ENCODE measurements at places on chromosomes 13 and 19.

- no peak overlapping the region for H3K4me3 ChIP-seq
- DNase-seq = no peak
- no peaks in the 10 kb centered on the region for H3K36me3 ChIP-seq
- H3K4me1 ChIP-seq = no peaks in the 10 kb centered on the region
- H3K27ac ChIP-seq = no peak overlapping the region
Measured at GRCh38 chr13:25276748-25277147, 10.5 kb downstream of the MTMR6 start.

- H3K27ac ChIP-seq = no peak overlapping the region
- H3K4me1 ChIP-seq = no peaks in the 10 kb centered on the region
- no peak for DNase-seq
- H3K36me3 ChIP-seq = no peaks in the 10 kb centered on the region
Measured at GRCh38 chr13:73201626-73202025, 142.8 kb downstream of the KLF5 start.

DNA sequence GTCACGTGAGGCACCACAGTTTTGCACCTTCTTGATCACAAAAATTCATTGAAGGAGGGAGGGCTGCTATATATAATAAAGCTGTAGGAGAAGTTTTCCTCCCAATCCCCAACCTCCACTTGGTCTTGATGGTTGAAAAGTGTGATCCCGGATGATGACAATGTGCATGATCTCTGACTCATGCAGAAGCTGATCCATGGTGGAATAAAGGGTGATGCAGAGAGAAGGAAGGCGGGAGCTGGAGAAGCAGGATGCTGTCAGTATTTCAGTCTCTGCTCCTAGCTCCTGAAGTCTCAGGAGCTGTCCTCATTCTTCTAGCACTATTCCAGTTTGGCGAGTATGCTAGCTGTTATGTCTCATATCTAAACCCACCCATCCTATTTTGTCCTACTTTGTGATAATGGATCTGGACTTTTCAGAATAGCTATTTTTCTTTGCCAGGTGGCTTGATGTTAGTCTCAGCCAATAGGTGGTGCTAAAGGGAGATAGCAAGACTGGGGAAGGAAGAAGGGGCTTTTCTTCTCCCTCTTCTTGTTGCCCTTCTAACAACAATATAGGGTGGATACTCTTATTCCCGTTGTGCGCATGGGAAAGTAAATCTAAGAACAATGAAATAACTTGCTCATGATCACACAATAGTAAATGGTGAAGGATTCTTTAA is 65.6 kb upstream of the HTR2A start:
- no peaks in the 10 kb centered on the region for H3K27me3 ChIP-seq
- no peaks in the 10 kb centered on the region for H3K4me1 ChIP-seq
- no peak for DNase-seq
- H3K27ac ChIP-seq = no peak overlapping the region

- no peaks in the 10 kb centered on the region for H3K36me3 ChIP-seq
- peaks cover 9% of the 10 kb centered on the region for H3K4me1 ChIP-seq
- no peaks in the 10 kb centered on the region for H3K27me3 ChIP-seq
- peak overlapping the region; percentile 37 for H3K27ac ChIP-seq
Measured at GRCh38 chr19:8307400-8307964, 676 bp downstream of the CD320 start.

DNA sequence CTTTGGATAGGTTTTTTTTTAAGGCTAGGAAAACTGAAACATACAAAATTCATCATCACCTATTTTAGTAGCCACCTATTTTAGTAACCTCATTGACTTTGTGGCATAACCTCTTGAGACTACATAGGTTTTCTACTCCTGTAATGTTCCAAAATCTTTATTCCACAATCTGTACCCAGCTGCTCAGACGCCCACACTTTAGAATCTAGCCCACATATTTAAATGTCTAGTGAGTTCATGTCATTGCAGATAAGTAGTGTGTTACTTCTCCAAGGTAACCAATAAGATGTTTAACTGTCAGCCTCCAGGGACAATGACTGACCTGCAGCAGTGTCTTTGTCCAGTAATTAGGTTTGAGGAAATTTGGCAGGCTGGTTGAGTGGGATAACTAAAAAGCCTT is 330.2 kb downstream of the MZT1 start:
- H3K27me3 ChIP-seq = no peaks in the 10 kb centered on the region
- H3K4me1 ChIP-seq = no peaks in the 10 kb centered on the region
- H3K36me3 ChIP-seq = no peaks in the 10 kb centered on the region
- H3K4me3 ChIP-seq = no peak overlapping the region
- DNase-seq = no peak

- H3K4me3 ChIP-seq = no peak overlapping the region
- DNase-seq = no peak
- no peak overlapping the region for H3K27ac ChIP-seq
- H3K4me1 ChIP-seq = no peaks in the 10 kb centered on the region
Measured at GRCh38 chr19:49983645-49984229, 22.8 kb upstream of the SIGLEC11 start.

DNA sequence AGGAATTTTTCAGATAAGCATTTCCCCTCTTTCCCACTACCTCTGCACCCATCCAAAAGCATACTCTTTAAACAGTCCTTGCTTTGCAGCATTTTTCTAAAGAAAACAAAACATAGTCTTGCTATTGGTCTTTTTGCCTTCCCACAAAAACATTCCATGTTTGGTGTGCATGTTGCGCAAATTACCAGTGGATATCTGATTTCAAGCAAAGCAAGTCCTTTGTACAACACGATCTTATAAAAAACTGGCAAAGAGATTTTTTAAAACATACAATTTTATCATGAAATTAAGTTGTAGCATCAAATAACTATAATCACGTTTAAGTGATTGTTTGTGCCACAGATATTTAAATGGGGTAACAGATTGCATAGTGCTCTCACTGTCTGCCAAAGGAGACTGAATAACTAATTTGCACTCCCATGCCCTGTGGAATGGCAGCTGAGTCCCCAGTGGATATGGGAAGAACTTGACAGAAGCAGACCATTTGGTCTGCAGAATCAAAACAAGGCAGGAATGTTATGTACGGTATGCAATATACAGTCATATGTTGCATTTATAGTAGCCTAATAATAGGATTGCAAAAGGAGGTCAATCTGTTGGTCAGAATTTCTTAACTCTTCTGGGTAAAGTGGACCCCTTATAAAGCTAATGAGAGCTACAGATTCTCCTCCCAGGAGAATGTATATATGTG is 285.7 kb downstream of the TBC1D4 start:
- no peak overlapping the region for H3K4me3 ChIP-seq
- H3K27me3 ChIP-seq = no peaks in the 10 kb centered on the region
- H3K36me3 ChIP-seq = no peaks in the 10 kb centered on the region
- no peak overlapping the region for H3K27ac ChIP-seq

DNA sequence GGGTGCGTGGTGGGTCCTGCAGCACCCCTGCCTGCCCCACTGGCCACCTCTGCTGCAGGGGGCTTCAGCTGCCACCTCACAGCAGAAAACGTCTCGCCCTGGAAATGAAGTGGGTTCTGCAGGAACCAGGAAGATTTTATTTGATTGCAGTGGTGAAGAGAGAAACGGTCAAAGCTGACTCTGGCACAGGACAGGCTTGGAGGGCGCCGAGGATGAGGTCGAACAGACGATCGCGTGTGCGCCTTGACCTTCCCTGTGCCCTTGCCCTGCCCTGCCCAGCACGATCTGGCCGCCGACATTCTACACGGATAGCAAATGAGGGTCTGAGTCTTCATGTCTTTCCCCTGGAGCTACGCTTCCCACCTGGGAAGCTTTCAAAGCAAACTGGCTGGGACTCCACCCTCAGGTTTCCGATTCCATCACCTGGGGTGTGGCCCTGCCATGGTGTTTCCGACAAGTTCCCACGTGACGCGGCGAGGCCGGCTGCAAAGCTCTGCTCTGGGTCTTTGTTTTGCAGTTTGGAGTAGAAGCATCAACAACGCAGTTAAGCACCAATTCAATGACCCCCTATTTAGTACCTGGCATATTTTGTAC is 50.3 kb upstream of the TUBGCP3 start:
- H3K4me1 ChIP-seq = no peaks in the 10 kb centered on the region
- peaks cover 49% of the 10 kb centered on the region for H3K27me3 ChIP-seq
- no peak overlapping the region for H3K27ac ChIP-seq

- H3K27me3 ChIP-seq = peaks cover 25% of the 10 kb centered on the region
- H3K4me1 ChIP-seq = no peaks in the 10 kb centered on the region
- H3K4me3 ChIP-seq = no peak overlapping the region
- H3K27ac ChIP-seq = no peak overlapping the region
Measured at GRCh38 chr19:35555301-35556005, 8.0 kb downstream of the ATP4A start.

DNA sequence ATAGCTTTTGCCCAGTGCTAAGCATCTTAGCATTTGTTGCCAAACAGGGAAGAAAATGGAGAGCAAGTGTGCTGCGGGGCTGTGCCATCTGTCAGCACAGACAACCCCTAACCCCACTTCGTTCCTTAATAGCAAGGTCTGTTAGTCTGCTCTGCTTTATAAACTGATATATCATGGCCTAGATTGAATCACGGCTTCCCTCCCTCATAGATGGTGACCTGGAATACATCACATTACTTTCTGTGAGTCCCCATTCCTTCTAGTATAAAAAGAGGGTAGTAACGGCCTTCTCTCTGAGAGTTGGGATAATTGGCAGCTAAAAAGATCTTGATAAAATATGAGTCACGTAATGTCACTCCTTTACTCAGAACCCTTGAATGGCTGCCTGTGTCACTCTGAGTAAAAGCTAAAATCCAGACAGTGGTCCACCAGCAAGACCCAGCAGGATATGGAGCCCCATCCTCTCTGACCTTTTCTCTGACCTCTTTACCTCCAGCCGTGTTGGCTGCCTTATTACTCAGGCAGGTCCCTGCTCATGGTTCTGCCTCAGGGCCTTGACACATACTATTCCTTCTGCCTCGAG is 151.7 kb downstream of the DLEU7 start:
- no peaks in the 10 kb centered on the region for H3K36me3 ChIP-seq
- peaks cover 4% of the 10 kb centered on the region for H3K4me1 ChIP-seq
- H3K27ac ChIP-seq = no peak overlapping the region
- H3K4me3 ChIP-seq = no peak overlapping the region
- H3K27me3 ChIP-seq = no peaks in the 10 kb centered on the region
- no peak for DNase-seq

DNA sequence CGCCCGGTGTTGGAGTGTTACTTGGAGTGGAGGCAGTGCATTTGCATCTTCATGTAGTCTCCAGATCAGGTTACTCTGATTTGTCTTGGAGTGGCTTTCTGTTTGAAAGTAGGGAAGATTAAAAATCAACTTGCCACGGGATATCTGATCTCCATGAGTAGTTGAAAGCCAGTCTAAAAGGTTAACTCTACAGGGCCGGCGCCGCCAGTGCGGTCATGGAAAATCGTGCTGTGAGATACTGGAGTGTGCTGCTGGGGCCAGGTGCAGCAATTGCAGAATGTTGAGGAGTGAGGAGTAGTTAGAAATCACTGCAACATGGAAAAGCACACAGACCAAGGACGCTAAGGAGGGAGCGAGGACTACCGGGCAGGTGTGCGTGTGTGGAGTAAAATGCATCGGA is 175.0 kb downstream of the STK24 start:
- no peak overlapping the region for H3K27ac ChIP-seq
- no peaks in the 10 kb centered on the region for H3K27me3 ChIP-seq
- H3K4me3 ChIP-seq = no peak overlapping the region

DNA sequence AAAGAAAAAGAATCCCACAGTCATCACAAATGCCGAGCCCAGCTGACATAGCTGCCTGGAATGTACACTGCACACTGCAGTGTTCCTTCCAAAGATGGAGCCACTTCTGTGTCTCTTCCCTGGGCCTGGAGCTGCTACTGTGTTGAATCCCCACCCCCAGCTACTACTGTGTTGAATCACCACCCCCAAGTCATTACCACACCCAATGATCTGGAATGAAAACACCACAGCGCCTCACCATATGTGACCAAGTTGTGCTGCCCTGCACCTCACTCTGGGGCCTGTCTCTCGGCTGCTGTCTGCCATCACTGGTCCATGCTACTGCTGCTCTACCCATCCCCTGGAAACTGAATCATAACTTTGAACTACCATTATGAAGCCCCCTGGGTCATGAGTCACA is 861.2 kb downstream of the UQCRFS1 start:
- no peak for DNase-seq
- no peaks in the 10 kb centered on the region for H3K36me3 ChIP-seq
- no peak overlapping the region for H3K4me3 ChIP-seq
- H3K27me3 ChIP-seq = no peaks in the 10 kb centered on the region

DNA sequence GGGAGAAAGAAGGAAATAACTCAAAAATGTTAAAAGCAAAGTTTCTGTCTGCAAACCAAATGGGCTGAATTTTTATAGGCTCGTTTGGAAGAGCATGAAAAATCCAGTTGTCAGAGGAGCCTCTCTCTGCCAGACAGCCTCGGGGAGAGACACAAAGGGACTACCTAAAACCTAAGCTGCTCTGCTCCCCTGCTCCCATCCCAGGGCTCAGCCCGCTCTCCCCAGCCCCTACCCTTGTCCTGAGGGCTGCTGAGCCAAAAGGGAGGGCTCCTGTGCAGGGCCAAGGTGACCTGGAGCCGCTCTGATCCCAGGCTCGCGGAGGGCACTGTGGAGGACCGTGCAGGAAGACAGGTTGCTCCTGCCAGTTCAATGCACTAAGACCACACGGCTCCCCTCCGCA is 96.7 kb upstream of the UQCRFS1 start:
- no peak overlapping the region for H3K27ac ChIP-seq
- H3K27me3 ChIP-seq = no peaks in the 10 kb centered on the region
- no peaks in the 10 kb centered on the region for H3K36me3 ChIP-seq
- H3K4me1 ChIP-seq = no peaks in the 10 kb centered on the region

GRCh38 chr19:38245826-38246498 is 10.2 kb downstream of the PPP1R14A start:
- H3K27me3 ChIP-seq = no peaks in the 10 kb centered on the region
- H3K36me3 ChIP-seq = no peaks in the 10 kb centered on the region
- H3K27ac ChIP-seq = peak overlapping the region; percentile 60
- no peaks in the 10 kb centered on the region for H3K4me1 ChIP-seq
- H3K4me3 ChIP-seq = no peak overlapping the region
- DNase-seq = peak; percentile 41

DNA sequence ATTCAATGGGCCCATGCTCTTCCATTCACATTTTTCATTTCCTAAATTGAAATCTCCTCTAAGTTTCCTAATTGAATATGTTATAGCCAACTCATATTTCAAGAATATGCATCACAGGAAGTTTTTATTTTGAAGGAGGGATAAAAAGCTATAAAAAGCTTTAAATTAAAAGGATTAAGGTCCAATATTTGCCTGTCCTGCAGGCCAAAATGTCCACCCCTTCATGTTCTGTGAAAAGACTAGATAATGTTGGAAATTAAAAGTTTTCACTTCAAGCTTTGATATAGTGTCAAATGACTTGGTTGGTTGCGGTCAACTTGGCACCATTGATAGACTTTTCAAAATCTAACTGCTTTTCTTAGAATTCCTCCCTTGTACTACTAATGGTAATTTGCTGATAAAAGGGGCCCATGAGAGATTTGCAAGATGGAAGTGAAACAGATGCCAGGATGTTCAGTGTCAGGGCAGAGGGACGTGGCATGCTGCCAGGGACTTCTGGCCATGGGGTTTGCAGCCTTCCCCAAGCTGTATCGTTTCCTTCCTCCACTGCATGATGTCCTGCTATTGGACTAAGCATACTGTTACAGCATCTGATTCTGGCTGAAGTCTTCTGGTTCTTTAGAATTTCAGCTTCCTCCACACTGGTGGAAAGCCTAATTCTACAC is 547.3 kb upstream of the MIR17HG start:
- H3K4me1 ChIP-seq = no peaks in the 10 kb centered on the region
- H3K27ac ChIP-seq = no peak overlapping the region
- DNase-seq = no peak
- no peaks in the 10 kb centered on the region for H3K36me3 ChIP-seq
- no peaks in the 10 kb centered on the region for H3K27me3 ChIP-seq

GRCh38 chr19:58217607-58218391 is 10.9 kb upstream of the ZNF544 start:
- no peaks in the 10 kb centered on the region for H3K4me1 ChIP-seq
- no peak overlapping the region for H3K27ac ChIP-seq
- DNase-seq = no peak
- peaks cover 9% of the 10 kb centered on the region for H3K36me3 ChIP-seq
- H3K4me3 ChIP-seq = no peak overlapping the region
